ENCODE measurements at places on chromosomes 11 and 22.

DNA sequence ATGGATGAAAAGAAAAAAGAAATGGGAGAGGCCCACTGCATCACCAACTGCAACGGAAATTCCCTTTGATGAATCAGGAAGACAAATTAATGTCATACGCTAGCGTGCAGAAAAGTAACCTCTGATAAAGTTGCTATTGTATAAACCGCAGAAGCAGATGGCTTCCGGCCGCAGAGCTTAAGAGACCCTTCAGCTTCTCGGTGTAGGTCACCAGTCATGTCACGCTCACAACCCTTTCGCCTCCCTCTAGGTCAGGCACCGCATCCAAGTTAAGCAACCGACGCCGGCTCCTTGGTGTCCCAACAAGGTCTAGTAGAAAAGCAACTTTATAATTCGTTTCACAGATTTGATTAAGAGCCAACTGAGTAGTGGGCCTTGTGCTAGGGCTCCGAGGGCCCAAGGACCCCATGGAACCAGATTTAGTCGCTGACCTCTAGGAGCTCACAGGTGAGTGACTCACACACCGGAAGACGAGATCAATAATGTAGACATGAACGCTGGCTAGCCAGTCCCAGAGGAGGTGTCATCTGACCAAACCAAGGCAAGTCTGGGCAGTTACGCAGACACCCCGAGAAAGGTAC, 1.2 kb upstream of the ZFP91 start:
- peak; percentile 76 for DNase-seq

- DNase-seq, result no peak
Observed at GRCh38 chr22:43845981-43846380, 16.3 kb downstream of the SULT4A1 start.

DNA sequence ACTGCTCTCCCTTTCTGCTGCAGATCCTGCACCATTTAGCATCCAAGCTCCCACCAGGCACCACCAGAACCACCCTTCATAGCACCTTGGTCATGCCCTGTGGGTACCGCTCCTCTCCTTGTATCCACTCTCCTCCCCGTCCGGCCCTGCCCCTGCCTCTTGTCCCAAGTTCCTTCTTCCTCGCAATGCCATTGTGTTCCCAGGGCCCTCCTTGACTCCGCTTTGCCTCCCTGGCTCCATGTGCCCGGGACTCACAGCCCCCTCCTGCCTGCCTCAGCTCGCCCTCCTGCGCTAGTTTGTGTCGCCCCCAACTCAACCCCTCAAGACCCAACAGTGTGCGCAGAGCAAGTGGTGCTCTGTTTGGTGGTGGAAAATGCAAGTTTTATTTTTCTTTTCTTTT, 10.8 kb downstream of the FADS2 start:
- DNase-seq, result no peak

DNA sequence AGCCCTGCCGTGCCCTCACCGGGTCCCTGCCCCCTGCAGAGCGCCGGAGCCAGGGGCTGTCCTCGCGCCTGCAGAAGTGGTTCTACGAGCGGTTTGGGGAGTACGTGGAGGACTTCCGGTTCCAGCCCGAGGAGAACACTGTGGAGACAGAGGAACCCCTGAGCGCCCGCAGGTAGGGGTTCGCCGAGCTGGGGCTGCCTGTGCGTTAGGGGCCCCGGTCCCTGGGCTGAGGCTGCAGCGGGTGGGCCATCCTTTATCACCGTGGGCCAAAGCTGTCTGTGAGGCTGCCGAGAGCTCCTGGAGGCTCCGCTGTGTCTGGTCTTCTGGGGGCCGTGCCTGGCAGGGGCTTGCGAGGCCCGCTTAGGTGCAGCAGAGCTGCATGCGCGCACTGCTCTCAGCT, 42.8 kb downstream of the GRAMD4 start:
- no peak for DNase-seq

GRCh38 chr11:62449451-62449851, 30.6 kb downstream of the SCGB1A1 start:
- no peak for DNase-seq

DNA sequence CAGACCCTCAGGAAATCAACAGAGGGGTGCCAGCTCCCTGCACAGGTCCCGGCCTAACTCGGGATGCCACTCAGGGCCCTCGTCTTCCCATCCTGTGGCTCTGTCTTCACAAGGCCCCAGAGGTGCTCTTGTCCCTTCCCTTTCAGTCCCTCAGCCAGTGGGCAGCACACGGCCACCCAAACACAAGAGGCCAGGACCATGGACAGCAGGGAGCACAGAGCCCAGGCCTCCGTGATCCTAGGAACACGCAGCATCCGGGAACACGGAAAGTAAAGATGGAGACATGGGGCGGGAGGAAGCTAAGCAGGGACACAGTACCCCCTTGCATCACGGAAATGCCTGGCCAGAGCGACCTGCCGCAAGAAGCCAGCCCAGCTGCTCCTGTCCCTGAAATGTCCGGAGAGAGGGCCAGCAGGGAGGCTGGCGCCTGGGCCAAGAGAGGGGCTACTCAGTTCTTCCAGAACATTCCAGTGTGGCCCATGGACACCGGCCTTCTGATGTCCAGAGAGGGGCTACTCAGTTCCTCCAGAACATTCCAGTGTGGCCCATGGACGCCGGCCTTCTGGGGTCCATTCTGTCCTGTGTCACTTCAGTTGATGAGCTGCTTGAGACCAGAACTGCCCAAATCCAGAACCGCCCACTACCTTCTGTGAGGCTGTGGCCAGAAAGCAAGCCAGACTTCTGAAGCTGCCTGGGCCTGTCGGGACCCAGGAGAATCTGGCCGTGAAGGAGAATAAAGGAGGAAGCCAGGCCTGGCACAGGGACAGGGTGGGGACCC, 274.0 kb downstream of the BRD1 start:
- DNase-seq, result no peak

DNA sequence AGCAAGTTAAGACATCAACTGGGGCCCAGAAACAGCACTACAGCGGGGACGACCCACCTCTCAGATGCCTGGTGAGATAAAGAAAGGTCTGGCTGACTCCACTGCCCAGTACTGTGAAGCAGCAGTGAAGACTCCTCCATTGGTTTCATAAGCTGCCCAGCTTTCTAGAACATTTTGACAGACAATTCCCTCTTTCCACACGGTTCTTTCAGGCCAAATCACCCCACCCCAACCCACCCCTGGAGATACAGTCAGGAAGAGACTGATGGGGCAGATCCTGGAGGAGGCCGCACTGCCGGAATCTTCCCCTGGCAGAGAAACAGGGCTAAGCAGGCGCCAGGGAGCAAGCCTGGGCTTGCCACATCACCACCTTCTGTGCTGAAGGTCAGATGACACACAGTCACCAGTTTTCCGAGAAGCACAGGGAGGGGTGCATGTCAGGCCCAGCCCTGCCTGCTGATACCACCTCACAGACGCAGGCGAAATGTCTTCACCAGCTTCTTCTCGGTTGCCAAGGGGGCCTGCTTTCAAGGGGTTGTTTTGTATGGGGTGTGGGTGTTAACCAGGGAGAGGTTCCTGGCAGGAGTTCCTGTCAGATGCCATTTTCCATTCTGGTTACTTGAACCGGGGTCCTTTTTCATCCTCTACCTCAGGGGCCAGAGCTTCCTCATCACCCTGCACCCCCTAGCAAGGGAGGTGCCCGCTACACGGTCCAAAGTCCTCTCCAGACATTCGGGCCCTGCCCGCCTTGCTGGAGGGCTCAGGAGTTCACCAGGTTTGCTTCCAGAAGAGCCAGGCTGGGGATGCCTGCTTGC, 1.4 kb upstream of the NEAT1 start:
- peak; percentile 94 for DNase-seq

DNA sequence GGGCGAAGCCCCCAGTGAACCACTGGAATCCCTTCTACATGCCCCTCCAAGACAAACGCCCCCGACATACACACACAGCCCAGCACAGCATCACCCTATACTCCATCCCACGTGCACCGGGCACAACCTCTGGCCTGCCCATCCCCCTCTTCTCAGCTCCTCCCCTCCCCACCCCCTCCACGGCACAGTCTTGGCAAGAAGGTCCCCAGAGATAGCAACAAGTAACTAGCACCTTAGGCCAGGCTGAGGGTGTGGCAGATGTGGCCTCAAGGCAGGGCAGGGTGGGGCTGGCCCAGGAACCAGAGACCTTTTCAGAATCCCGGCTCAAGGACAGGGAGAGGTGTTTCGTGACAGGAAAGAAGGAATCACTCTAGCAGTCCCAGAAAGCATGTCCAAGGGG, 54.3 kb downstream of the CYTH4 start:
- DNase-seq, result peak; percentile 65
